ENCODE measurements at places on chromosomes 12 and 14.
A peak's percentile ranks its signal among the peaks of the same experiment; 100 is the strongest.

DNA sequence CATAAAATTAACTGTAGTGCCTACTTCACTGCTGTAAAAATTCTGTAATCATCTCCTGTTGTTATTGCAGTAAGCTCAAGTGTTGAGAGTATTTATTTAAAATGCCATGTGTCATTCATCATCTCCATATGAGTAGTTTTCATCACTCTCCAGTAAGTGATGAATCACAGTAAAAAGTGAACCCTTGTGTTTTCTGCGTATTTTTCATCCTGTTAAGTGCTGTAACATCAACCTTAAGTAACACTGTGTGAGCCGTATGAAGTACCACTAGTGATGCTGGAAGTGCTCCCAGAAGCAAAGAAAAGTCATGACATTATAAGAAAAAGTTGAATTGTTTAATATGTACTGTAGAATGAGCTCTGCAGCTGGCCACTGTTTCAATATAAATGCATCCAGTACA is 55.4 kb downstream of the SLCO1B3 start:
- DNase-seq = no peak

DNA sequence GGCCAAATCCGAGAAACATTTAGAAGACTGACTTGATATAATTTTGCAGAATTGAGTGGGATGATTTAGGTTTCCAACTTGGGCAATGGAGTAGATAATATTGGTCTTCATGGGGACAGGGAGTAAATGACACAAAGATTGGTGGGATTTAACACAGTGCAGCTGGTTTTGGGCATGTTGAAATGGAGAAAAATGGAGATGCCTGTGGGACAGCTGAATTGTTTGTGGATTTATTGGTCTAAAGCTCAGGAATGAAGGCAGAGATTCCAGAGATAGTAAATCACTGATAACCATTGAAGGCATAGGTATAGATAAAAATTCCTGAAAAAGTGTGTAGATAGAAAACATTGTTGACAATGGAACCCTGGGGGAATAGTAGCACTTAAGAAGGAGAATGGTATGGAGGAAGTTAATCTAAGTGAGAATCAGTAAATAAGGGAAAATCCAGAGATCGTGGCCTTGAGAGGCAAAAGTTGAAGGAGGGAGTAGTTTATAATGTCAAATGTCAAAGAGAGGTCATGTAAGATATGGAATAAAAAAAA is 120.9 kb upstream of the ATP2B1 start:
- DNase-seq = no peak

DNA sequence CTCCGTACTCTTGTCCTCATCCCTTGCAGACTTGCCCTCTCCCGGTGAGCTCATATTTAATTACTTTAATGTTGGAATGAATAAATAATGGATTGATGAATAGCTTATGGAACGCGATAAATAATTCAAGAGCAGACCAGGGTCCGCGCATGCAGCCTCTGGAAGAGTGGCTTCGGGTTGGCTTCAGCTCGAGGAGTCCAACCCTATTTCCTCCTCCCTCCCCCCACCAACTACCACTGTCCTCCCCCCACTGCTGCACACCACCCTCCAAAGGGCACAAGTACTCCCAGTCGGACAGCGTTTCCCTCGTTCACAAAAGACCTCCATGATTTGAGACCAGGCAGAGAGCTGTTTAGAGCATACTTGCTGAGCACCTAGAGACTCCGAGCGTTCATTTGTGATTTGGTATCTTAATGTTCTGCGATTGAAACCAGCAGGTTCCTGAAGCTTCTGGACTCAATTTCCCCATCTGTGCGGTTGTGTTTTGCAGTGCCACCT is 647 bp upstream of the SIX1 start:
- no peak for DNase-seq

GRCh38 chr12:117867348-117867747 is 101.4 kb downstream of the KSR2 start:
- no peak for DNase-seq

- DNase-seq = no peak
These were observed 4.0 kb downstream of the KTN1 start for GRCh38 chr14:55583942-55584468.

- DNase-seq = no peak
These were observed 6.9 kb downstream of the GPRC5A start for GRCh38 chr12:12898136-12898717.

- DNase-seq = no peak
These were observed 101.1 kb downstream of the RFLNA start for GRCh38 chr12:124395986-124396385.

DNA sequence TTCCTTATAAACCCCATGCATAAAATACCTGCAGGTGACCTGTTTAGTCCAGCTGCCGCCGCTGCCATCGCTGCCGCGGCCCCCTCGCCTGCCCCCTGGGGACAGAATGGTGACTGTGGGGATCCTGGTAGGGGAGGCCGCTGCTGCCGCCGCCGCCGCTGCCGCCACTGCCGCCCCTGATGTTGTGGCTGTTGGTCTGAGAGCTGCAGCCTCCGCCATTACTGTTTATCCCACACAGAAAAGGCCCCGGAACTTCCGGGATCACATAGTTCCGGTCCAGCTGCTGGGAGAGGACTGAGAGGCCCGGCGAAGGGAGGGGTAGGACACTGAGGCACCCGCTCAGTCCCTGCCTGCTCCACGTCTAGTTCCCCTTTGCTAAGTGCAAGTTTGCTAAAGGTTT is 244.9 kb downstream of the C12orf50 start:
- no peak for DNase-seq

GRCh38 chr14:85186082-85186481 is 343.9 kb upstream of the FLRT2 start:
- no peak for DNase-seq

DNA sequence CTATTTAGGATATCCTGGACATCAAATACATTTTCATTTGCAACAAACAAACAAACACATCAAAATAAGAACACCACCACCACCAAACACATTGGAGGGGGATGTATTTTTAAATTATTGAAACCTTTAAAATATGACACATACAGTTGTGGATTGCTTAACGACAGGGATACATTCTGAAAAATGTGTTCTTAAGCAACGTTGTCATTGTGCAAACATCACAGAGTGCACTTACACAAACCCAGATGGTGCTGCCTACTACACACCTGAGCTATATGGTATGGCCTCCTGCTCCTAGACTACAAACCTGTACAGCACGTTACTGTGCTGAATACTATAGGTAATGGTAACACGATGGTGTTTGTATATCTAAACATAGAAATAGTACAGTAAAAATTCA is 19.4 kb downstream of the PYGL start:
- no peak for DNase-seq

- DNase-seq = no peak
These were observed 688.6 kb downstream of the NOVA1 start for GRCh38 chr14:25909045-25909747.

DNA sequence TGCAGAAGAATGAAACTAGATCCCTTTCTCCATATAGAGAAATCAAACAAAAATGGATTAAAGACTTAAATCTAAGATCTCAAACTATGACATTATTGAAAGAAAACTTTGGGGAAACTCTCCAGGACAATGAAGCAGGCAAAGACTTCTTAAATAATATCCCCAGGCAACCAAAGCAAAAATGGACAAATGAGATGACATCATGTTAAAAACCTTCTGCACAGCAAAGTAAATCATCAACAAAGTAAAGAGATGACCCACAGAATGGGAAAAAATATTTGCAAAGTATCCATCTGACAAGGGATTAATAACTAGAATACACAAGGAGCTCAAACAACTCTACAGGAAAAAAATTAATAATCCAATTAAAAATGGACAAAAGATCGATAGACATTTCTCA is 101.0 kb downstream of the RALGAPA1 start:
- no peak for DNase-seq

DNA sequence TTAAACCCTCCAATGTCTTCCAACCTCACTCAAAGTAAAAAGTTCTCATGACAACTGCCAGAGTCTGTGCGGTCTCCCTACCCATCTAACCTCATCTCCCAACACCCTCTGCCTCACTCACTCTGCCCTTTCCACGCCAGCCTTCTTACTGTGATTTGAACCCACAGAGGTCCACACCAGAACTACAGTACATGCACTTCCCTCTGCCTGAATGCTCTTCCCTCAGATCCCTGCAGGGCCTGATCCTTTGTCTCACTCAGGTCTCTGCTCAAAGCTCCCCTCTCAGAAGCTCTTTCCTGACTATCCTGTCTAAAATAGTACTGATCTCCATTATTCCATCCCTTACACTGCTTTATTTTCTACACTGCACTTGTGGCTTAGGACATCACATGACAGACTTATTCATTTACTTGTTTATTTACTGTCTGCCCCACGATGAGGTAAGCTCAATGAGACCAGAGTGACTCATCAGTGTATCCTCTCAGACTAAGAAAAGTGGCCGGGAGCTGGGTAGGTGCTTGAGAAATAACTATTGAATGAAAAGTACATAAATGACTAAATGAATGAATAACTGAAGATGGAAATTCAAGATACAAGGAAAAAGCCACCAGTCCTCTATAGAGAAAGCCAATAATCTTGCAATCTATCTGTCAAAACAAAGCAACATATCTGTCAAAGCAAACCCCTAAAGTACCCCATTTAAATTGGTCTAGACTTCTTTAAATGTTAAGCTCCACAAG is 17.1 kb downstream of the POMT2 start:
- no peak for DNase-seq

- DNase-seq = no peak
These were observed 27.5 kb upstream of the INSM2 start for GRCh38 chr14:35506461-35506860.

DNA sequence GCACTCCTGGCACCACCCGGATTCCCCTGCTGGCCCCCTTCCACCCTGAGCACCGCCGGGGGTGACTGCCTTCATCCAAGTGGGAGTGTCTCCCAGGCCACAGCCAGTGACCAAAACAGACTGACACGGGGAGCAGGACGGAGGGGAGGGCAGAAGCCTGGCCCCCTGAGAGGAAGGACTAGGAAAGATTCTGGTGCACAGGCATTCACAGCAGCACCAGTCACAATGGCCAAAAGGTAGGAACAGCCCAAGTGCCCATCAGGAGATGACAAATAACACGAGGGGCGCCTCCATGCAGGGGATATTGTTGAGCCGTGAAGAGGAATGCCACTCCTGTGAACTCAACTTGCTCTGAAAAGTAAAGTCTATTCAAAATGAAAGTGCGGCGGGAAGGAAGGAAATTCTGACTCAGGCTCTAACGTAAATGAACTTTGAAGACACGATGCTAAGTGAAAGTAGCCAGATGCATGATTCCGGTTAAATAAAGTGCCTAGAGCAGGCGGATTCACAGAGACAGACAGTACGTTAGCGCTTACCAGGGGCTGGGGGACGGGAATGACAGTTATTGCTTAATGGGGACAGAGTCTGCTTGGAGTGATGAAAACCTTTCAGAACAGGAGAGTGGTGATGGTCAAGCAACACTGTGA is 146.1 kb upstream of the NCOR2 start:
- DNase-seq = no peak

DNA sequence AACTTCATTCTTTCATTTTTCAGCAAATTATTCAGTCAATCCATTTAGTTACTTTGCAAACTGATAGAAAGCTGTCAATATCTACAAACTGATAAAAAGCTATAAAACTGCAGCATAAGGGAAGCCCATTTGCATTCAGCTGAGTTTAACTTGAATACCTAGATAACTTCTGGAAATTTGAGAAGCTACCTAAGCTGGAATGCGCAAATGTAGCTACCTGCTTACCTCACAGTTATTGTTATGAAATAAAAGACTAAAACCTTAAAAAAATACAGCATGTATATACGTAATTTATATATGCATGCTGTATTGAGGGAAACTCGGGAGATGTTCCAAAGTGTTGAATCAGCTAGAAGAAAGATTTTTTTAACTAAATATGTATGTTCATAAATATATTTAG is 94.4 kb downstream of the SYT1 start:
- no peak for DNase-seq

GRCh38 chr12:118553856-118554504 is 177.6 kb downstream of the SUDS3 start:
- no peak for DNase-seq

DNA sequence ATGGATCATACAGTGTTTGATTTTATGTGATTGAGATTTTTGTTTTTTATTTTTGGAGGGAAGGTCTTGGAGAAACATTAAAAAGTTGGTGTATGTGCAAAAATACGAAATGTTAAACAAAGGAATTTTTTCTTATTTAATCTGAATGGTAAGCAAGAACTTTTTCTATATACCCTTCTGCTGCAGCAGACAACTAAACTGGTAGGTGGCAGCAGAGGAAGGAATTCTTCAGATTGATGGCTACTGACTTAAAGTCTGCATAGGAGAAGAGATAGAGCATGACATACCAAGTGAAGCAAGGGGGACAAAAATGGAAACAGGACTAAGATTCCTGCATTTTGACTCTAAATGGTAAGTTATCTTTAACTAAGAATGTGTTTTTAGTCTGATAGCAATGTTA is 42.0 kb upstream of the A2ML1 start:
- no peak for DNase-seq

DNA sequence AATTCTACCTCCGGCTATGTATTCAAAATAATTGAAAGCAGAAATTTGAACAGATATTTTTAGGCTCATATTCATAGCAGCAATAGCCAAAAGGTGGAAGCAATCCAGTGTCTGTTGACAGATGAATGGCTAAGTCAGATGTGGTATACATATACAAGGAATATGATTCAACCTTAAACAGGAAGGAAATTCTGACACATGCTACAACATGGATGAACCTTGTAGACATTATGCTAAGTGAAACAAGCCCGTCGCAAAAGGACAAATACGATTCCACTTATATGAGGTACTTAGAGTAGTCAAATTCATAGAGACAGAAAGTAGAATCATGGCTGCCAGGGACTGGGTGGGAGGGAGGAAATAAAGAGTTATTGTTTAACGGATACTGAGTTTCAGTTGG is 331.6 kb downstream of the PCNX1 start:
- no peak for DNase-seq

DNA sequence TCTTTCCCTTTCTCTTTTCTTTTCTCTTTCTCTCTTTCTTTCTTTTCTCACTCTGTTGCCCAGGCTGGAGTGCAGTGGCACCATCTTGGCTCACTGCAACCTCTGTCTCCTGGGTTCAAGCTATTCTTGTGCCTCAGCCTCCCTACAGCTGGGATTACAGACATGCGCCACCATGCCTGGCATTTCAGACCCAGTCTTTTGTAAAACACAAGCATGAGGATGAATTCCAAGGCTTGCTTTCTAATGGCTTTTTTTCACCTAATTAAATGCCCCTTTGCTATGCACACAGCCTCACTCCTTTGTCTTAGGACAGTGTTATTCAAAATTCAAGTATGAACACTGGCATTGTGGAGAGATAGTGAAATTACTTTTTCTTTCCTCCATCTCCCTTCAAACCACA is 6.0 kb upstream of the SLC38A2 start:
- DNase-seq = no peak

GRCh38 chr14:105392131-105393090 is 5.9 kb upstream of the TEX22 start:
- no peak for DNase-seq

- peak; percentile 50 for DNase-seq
These were observed 13.7 kb upstream of the VPS37B start for GRCh38 chr12:122909442-122910288.

Measured in NCI-H1417 treated with DMSO at 0.1 percent for 48 hours (cell line).